ENCODE measurements at places on chromosomes 2 and 18. TPM values are rescaled to one million over a fixed set of nuclear protein-coding genes. Genes with fewer than 3 reads are reported as not detected.

DNA sequence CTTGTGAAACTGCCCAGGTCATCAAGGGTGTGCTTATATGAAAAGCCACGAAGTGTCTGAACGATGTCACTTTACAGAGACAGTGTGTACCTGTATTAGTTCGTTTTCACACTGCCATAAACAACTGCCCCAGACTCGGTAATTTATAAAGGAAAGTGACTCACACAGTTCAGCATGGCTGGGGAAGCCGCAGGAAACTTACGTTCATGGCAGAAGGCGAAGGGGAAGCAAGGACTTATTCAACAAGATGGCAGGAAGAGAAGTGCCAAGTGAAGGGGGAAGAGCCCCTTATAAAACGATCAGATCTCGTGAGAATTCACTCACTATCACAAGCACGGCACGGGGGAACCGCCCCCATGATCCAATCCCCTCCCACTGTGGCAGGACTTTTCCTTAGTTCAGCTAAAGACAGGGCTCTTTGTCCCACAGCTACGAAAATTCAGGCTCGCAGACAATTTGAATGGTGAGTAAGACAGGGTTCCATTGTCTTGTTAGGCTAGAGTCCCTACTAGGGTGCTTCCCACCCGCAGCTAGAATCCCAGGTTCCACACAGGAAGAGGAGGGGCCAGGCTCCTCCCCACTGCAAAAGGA is 20.1 kb downstream of the TMEM177 start:
- H3K4me1 ChIP-seq: peaks cover 11% of the 10 kb centered on the region
- DNase-seq: no peak
- no peaks in the 10 kb centered on the region for H3K27me3 ChIP-seq
- H3K36me3 ChIP-seq: no peaks in the 10 kb centered on the region
- no peak overlapping the region for H3K4me3 ChIP-seq
- no peak overlapping the region for H3K27ac ChIP-seq

- peaks cover 6% of the 10 kb centered on the region for H3K4me1 ChIP-seq
- DNase-seq: no peak
- no peak overlapping the region for H3K27ac ChIP-seq
Observed at GRCh38 chr2:20371323-20372025, 20.8 kb upstream of the PUM2 start.

- H3K4me3 ChIP-seq: no peak overlapping the region
- no peaks in the 10 kb centered on the region for H3K4me1 ChIP-seq
Observed at GRCh38 chr2:167890739-167891138, 356.7 kb downstream of the STK39 start.

GRCh38 chr2:231256494-231256893 is 58.1 kb downstream of the ARMC9 start:
- H3K4me3 ChIP-seq: no peak overlapping the region
- no peak for DNase-seq
- H3K27me3 ChIP-seq: no peaks in the 10 kb centered on the region
- H3K27ac ChIP-seq: no peak overlapping the region
- no peaks in the 10 kb centered on the region for H3K36me3 ChIP-seq

DNA sequence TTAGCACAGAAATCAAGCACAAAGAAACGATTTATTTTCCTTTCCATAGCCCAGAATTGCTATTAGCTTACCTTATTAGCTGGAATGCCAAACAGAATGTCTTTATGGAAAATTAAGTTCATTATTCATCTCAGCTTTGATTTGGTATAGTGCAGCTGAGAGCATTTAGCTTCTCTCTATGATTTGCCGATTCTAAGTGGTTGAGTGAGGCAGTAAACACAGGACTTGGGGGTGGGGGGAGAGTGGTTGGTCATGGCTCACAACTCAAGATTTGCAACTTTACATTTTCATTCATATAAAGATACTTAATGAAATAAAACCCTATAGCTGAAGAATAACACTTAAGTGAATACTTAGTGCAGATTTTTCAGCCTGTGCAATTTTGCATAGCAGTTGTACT is 395.2 kb downstream of the TGIF1 start:
- H3K27me3 ChIP-seq: no peaks in the 10 kb centered on the region
- H3K27ac ChIP-seq: no peak overlapping the region
- H3K4me1 ChIP-seq: no peaks in the 10 kb centered on the region

- no peaks in the 10 kb centered on the region for H3K4me1 ChIP-seq
- H3K27ac ChIP-seq: no peak overlapping the region
- no peak overlapping the region for H3K4me3 ChIP-seq
- no peaks in the 10 kb centered on the region for H3K36me3 ChIP-seq
- DNase-seq: no peak
Observed at GRCh38 chr18:5380586-5380985, 85.1 kb upstream of the ZBTB14 start.

DNA sequence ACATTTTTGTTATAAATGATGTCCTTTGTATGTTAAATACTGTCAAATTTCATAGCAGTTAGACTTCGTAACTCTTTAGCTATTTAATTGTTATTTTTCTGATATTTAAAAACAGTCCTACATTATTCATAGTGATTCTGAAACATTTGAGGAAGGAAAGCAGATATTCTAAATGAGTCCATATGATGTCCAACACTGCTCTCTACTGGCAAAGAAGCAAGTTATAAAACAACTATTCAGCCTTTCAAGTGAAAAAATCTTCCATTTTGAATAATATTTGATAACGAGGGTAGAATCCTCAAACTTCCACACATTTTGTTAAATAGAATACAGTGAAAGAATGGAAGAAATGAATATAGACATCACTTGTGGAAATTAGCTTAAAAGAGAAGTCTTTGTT is 220.8 kb downstream of the GULP1 start:
- no peaks in the 10 kb centered on the region for H3K4me1 ChIP-seq
- no peak for DNase-seq
- H3K27me3 ChIP-seq: no peaks in the 10 kb centered on the region

DNA sequence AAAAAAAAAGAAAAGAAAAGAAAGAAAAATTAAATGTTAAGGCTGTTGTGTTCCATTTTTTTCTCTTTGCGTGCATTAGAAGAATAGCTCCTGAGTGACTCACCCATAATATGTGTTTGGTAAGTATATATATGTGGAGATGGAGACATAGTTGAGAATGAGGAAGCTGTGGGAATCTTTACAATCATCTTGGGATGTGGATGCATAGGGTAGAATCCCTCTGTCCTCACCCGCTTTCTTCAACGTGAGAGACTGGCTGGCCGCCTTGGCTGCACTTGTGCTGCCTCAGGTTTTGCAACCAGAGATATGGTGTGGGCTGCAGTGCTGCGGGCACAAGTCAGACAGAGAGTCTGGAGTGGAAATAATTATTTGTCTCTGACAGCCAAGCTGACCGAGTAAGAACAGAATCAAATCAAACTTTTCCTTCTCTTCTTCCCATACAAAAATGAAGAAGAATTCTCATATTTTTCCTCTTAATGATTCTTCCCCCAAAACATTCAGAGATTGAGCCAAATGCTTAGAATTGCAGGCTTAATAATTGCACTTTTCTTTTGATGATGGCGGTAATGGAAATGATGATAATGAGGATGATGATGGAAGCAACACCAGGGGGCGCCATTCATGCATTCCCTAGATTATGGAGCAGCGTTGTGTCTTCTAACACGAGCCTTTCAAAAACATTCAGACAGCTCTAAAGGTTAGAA is 48.5 kb downstream of the SERPINB7 start:
- H3K36me3 ChIP-seq: no peaks in the 10 kb centered on the region
- no peak overlapping the region for H3K27ac ChIP-seq
- DNase-seq: no peak
- H3K27me3 ChIP-seq: no peaks in the 10 kb centered on the region
- H3K4me3 ChIP-seq: no peak overlapping the region

- H3K27ac ChIP-seq: no peak overlapping the region
- H3K36me3 ChIP-seq: no peaks in the 10 kb centered on the region
- no peak overlapping the region for H3K4me3 ChIP-seq
Observed at GRCh38 chr2:205695460-205695991, 13.2 kb downstream of the NRP2 start.

DNA sequence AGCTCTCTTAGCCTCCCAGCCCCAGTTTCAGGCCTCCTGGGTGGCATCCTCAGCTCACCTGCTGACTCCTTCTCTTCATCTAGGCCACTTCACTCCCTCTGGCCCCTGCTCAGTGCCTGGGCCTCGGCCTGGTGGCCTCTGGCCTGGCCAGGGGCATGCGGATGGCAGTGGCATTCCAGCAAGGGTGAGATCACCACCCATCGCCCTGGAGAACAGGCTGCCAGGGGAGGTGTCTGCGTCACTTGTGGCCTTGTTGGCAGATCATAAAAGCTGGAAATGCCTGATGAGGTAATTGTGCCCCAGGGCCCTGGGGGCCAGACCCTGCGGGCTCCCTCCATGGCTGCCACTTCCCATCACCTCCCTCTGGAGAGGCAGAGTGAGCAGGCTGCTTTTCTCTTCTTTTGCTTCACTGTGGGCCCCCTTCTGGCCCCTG is 72.5 kb upstream of the SMAD2 start:
- H3K27me3 ChIP-seq: peaks cover 4% of the 10 kb centered on the region
- no peaks in the 10 kb centered on the region for H3K36me3 ChIP-seq
- no peak overlapping the region for H3K27ac ChIP-seq
- H3K4me1 ChIP-seq: no peaks in the 10 kb centered on the region
- DNase-seq: no peak

DNA sequence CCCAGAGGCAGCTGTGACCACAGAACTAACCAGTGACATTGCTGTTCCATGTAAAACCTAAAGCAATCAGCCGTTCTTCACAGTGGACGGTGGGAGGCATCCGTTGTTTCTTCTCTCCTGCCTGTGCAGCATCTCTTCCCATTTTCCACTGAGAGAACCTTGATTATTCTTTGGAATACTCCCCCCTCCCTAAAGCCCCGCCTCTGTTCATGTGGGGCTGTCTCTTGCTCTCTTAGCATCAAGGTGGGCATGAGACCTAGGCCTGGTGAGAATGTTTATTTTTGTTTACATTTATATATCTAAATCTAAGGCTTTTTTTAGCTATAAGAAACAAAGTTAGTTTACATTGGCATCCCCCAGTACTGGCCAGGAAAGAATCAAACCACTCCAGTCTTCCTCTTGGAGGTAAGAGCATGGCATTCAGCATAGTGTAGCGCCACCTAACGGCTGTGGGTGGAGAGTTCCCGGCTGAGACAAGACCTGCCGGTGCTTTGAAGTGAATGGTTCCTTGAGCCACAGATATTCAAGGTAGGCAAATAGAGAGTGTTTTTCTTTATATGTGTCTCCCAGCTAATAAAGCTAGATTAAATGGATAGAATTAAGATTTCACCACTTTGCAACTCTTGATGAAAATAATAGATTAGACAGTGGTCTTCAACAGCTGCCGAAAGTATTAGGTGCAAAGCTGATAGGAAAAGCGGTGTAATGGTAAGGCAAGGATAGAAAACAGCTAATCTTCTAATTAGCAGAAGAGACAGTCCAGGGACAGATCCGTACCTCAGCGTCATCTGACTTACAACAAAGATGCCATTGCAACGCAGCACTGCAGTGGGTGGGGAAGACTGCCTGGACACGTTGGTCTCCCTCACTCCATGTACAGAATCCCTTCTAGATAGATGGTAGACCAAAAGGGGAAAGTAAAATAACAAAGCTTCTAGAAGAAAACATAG is 219.6 kb upstream of the RAB12 start:
- DNase-seq: no peak
- no peak overlapping the region for H3K27ac ChIP-seq
- H3K36me3 ChIP-seq: no peaks in the 10 kb centered on the region
- H3K4me3 ChIP-seq: no peak overlapping the region

DNA sequence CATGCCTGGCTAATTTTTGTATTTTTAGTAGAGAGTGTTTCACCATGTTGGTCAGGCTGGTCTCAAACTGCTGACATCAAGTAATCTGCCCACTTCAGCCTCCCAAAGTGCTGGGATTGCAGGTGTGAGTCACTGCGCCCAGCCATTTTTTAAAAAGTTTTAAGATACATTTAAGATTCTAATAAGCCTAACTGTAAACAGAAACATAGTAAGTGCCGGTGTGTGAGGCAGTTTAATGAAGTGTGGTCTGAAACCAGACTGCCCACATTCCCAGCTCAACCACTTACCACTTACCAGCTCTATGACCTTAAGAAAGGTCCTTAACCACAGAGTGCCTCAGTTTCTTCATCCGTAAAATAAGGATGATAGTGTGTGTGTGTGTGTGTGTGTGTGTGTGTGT is 42.4 kb downstream of the TMEM237 start:
- H3K36me3 ChIP-seq: no peaks in the 10 kb centered on the region
- no peak overlapping the region for H3K4me3 ChIP-seq
- no peak overlapping the region for H3K27ac ChIP-seq

GRCh38 chr2:172977270-172978062 is 98.2 kb upstream of the MAP3K20 start:
- no peaks in the 10 kb centered on the region for H3K4me1 ChIP-seq
- peaks cover 8% of the 10 kb centered on the region for H3K27me3 ChIP-seq
- H3K27ac ChIP-seq: no peak overlapping the region
- H3K4me3 ChIP-seq: no peak overlapping the region
- DNase-seq: no peak

DNA sequence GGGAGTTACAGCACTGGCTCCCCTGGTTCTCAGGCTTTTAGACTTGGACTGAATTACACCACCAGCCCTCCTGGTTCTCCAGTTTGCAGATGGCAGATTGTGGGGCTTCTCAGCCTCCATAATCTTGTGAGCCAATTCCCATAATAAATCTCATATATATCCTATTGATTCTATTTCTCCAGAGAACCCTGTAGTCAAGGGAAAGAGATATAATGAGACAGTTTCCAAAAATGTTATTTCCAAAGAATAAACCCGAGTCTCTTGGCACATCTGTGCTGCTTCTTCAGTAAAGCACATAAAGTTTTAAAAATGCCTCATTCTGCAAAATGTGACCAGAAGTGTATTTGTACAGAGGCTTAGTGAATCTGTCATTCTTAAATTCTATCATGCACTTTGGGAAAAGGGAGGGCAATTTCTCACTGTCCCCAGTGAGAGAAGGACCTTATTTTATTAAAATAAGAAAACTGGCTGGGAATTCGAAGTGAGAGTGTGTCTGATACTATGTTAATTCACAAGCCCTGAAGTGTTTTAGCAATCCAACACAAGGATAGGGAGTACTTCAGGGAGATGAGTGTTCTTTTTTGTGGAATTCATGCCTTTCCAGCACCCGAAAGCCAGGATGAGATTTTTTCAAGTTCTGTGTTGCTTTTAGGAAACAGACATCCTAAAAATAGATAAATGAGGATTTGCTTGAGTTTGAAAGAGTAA is 282.4 kb upstream of the CHAC2 start:
- H3K27me3 ChIP-seq: no peaks in the 10 kb centered on the region
- H3K4me3 ChIP-seq: no peak overlapping the region
- no peak for DNase-seq
- no peaks in the 10 kb centered on the region for H3K4me1 ChIP-seq
- no peaks in the 10 kb centered on the region for H3K36me3 ChIP-seq

DNA sequence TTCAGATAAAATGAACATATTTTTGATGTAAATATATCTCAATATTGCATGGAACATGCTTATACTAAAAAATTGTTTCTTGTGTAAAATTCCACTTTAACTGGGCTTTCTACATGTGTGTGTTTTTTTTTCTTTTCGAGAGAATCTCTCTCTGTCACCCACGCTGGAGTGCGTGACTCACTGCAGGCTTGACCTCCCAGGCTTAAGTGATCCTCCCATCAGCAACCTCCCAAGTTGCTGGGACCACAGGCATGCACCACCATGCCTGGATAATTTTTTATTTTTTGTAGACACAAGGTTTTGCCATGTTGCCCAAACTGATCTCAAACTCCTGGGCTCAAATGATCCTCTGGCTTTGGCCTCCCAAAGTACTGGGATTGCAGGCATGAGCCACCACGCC is 254.6 kb downstream of the LOXHD1 start:
- no peaks in the 10 kb centered on the region for H3K27me3 ChIP-seq
- DNase-seq: no peak
- H3K4me3 ChIP-seq: no peak overlapping the region
- no peaks in the 10 kb centered on the region for H3K36me3 ChIP-seq

RUFY4 gene
- 2.7 TPM for total RNA-seq

SEMA4F gene
- 3.6 TPM for total RNA-seq

SERPINB13 gene
- total RNA-seq: not detected

EPB41L3 gene
- total RNA-seq: 0.21 TPM
